ENCODE measurements at places on chromosomes 1 and 21. TPM values are rescaled to one million over a fixed set of nuclear protein-coding genes. Genes with fewer than 3 reads are reported as not detected.
A peak's percentile ranks its signal among the peaks of the same experiment; 100 is the strongest.

Gene C1QA
- 20.5 TPM for polyA plus RNA-seq

Gene DCAF8
- 264 TPM for polyA plus RNA-seq

GRCh38 chr1:90879281-90879680, 142.6 kb downstream of the ZNF644 start:
- no peak for DNase-seq

Gene MANEAL
- polyA plus RNA-seq: 4.9 TPM

DNA sequence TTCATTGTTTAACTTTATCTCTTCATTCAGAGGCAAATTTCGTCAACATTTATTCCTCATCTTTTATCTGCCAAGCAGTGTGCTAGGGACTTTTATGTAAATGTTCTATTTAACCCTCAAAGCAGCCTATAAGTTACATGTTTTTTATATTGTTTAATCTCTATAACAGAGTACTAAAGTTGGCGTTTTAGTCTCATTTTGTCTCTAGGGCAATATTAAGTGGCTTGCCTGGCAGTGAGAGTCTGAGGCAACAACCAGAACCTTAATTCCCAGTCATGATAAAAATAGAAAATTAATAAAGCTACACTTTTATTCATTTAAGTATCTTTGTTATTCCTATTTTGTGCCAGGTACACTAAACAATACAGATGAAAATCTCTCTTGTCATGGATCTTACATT, 994.3 kb upstream of the ADGRL2 start:
- no peak for DNase-seq

GRCh38 chr1:156959414-156959813, 39.0 kb downstream of the LRRC71 start:
- DNase-seq: peak; percentile 16

Gene DESI2
- 41.3 TPM for polyA plus RNA-seq

Gene CFAP45
- 3.7 TPM for polyA plus RNA-seq
